Breast epithelium (tissue), 4 donors: ENCODE measurements at places on chromosomes 12 and 14. TPM values are rescaled to one million over a fixed set of nuclear protein-coding genes. Genes with fewer than 3 reads are reported as not detected.

DNA sequence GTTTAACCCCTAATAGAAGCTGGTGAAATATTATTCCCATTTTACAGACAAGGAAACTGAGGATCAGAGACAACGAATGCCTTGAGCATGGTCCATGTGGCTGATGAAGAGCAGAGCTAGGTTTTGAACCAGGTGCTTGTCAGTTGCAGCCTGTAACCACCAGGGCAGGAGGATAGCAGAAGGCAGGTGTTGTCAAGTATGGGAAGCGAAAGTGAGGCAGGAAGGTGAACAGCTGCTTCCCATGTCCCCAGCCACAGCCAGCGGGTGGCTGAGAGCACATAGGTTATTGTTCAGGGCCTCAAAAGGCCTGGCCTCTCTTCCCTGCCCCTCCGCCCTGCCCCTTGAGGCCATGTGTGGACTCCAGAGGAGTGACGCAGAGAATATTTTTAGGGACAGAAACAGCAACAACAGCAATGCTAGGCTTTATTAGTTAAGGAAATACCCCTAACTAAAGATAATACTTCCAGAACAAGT, 39.6 kb downstream of the IQSEC3 start:
- DNase-seq = no peak
- H3K4me3 ChIP-seq = no peak overlapping the region
- H3K27me3 ChIP-seq = no peaks in the 10 kb centered on the region
- peak overlapping the region; percentile 77 for H3K27ac ChIP-seq

The SCN8A gene
- total RNA-seq = 0.32 TPM

The LRFN5 gene
- 5.2 TPM for total RNA-seq

GRCh38 chr12:62210422-62210821, 49.8 kb upstream of the USP15 start:
- H3K27ac ChIP-seq = no peak overlapping the region
- no peaks in the 10 kb centered on the region for H3K36me3 ChIP-seq
- no peak for DNase-seq
- H3K4me3 ChIP-seq = no peak overlapping the region
- H3K27me3 ChIP-seq = no peaks in the 10 kb centered on the region
- H3K4me1 ChIP-seq = no peaks in the 10 kb centered on the region

The PITPNM2 gene
- 7.5 TPM for total RNA-seq

The LIN7A gene
- 13.1 TPM for total RNA-seq

GRCh38 chr14:95207475-95208233, 50.3 kb upstream of the DICER1 start:
- no peaks in the 10 kb centered on the region for H3K4me1 ChIP-seq
- H3K27ac ChIP-seq = no peak overlapping the region
- H3K4me3 ChIP-seq = no peak overlapping the region
- DNase-seq = no peak

GRCh38 chr12:97760601-97761000, 298.0 kb downstream of the RMST start:
- H3K36me3 ChIP-seq = no peaks in the 10 kb centered on the region
- no peak overlapping the region for H3K4me3 ChIP-seq
- H3K27me3 ChIP-seq = no peaks in the 10 kb centered on the region
- no peak for DNase-seq
- H3K4me1 ChIP-seq = peaks cover 6% of the 10 kb centered on the region
- no peak overlapping the region for H3K27ac ChIP-seq

The ACOT2 gene
- 45.8 TPM for total RNA-seq

- H3K4me1 ChIP-seq = no peaks in the 10 kb centered on the region
- H3K36me3 ChIP-seq = no peaks in the 10 kb centered on the region
- no peaks in the 10 kb centered on the region for H3K27me3 ChIP-seq
- no peak overlapping the region for H3K27ac ChIP-seq
Observed at GRCh38 chr14:43894534-43894933, 612.5 kb downstream of the FSCB start.

DNA sequence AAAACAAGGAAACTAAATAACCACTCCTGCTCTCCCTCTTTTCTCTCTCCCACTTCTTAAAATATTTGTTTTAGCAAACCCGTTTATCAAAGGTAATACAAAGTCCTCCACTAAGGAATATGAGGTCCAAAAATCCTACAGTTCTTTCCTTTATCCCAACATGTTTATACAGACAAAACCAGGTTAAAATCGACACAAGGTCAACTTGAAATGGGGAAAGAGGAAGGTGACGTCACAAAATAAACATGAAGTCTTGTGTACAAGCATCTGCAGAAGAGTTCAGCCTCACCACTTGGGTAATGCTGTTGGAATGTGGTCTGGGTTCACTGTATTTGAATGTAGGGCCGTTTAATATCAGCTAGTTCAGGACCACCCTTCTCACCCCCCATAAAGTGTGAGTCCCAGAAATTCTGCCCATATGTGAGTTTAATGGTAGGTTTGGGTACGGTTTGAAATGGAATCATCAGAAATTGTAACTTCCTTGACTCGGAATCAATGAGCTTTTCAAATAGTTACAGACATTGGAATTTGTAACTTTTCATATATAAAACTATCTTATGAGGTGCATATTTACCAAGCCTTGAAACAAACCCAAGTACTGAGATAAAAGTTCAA, 120.0 kb upstream of the SLC38A2 start:
- no peak for DNase-seq
- peak overlapping the region; percentile 65 for H3K27ac ChIP-seq
- no peaks in the 10 kb centered on the region for H3K27me3 ChIP-seq
- H3K4me1 ChIP-seq = no peaks in the 10 kb centered on the region
- H3K4me3 ChIP-seq = no peak overlapping the region

- no peaks in the 10 kb centered on the region for H3K4me1 ChIP-seq
- peak; percentile 70 for DNase-seq
- no peaks in the 10 kb centered on the region for H3K36me3 ChIP-seq
- peak overlapping the region; percentile 45 for H3K27ac ChIP-seq
- H3K27me3 ChIP-seq = no peaks in the 10 kb centered on the region
Observed at GRCh38 chr12:115383668-115384067, 699.7 kb upstream of the TBX3 start.

GRCh38 chr12:55142669-55143565, 16.7 kb downstream of the OR9K2 start:
- no peaks in the 10 kb centered on the region for H3K4me1 ChIP-seq
- no peak overlapping the region for H3K4me3 ChIP-seq
- no peaks in the 10 kb centered on the region for H3K36me3 ChIP-seq
- H3K27me3 ChIP-seq = no peaks in the 10 kb centered on the region
- DNase-seq = no peak

The DBX2 gene
- 0.32 TPM for total RNA-seq

- no peak overlapping the region for H3K4me3 ChIP-seq
- peak; percentile 86 for DNase-seq
- no peak overlapping the region for H3K27ac ChIP-seq
- H3K27me3 ChIP-seq = peaks cover 37% of the 10 kb centered on the region
Observed at GRCh38 chr14:105203057-105203531, 22.0 kb upstream of the NUDT14 start.

- peak overlapping the region; percentile 88 for H3K4me3 ChIP-seq
- no peaks in the 10 kb centered on the region for H3K36me3 ChIP-seq
- peak overlapping the region; percentile 89 for H3K27ac ChIP-seq
- peaks cover 8% of the 10 kb centered on the region for H3K4me1 ChIP-seq
Observed at GRCh38 chr12:50924439-50925341, 27.7 kb upstream of the HIGD1C start.

GRCh38 chr14:28867571-28867970, 101.0 kb downstream of the FOXG1 start:
- H3K4me1 ChIP-seq = no peaks in the 10 kb centered on the region
- no peak overlapping the region for H3K27ac ChIP-seq
- no peaks in the 10 kb centered on the region for H3K36me3 ChIP-seq
- DNase-seq = no peak
- no peak overlapping the region for H3K4me3 ChIP-seq
- no peaks in the 10 kb centered on the region for H3K27me3 ChIP-seq

DNA sequence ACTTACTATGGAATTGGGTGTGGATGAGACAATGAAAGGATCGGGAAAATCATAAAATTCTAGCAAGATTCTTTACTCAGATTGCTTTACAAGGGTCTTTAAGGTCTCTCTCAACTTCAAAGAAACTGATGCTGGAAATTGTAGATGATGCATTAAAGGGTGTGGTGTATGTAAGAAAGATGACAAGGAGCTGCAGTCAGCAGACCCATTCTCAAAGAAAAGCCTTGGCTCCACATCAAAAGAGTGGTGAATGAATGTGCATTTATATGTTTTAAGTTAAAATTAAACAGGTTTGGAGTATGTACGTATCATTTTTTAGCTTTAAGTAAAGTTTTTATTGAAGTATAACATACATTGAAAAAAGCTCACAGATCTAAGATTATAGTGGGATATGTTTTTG, 194.5 kb downstream of the C12orf75 start:
- peaks cover 3% of the 10 kb centered on the region for H3K4me1 ChIP-seq
- no peaks in the 10 kb centered on the region for H3K27me3 ChIP-seq
- H3K4me3 ChIP-seq = no peak overlapping the region
- H3K27ac ChIP-seq = no peak overlapping the region

DNA sequence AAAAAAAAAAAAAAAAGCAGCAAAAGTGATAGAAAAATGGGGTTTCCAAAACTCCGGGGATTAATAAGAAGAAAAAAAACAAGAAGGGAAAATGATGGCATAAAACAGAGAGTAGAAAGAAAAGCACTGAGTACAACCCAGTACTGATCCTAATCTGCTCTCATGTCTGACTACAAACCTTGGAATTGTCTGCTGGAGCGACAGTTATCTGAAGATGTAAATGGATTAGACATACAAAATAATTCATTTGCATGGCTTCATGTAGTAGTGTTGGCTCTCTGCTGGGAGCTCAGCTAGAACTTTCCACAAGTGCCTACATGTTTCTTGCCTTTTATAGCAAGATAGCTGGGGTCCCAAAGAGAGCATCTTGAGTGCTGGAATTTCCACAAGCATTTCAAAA, 34.2 kb downstream of the ZCRB1 start:
- no peak for DNase-seq
- no peaks in the 10 kb centered on the region for H3K27me3 ChIP-seq
- no peak overlapping the region for H3K27ac ChIP-seq
- no peak overlapping the region for H3K4me3 ChIP-seq
- H3K36me3 ChIP-seq = no peaks in the 10 kb centered on the region

- no peak overlapping the region for H3K4me3 ChIP-seq
- H3K36me3 ChIP-seq = no peaks in the 10 kb centered on the region
- H3K4me1 ChIP-seq = no peaks in the 10 kb centered on the region
- H3K27me3 ChIP-seq = no peaks in the 10 kb centered on the region
Observed at GRCh38 chr12:5506821-5507231, 74.9 kb downstream of the NTF3 start.

DNA sequence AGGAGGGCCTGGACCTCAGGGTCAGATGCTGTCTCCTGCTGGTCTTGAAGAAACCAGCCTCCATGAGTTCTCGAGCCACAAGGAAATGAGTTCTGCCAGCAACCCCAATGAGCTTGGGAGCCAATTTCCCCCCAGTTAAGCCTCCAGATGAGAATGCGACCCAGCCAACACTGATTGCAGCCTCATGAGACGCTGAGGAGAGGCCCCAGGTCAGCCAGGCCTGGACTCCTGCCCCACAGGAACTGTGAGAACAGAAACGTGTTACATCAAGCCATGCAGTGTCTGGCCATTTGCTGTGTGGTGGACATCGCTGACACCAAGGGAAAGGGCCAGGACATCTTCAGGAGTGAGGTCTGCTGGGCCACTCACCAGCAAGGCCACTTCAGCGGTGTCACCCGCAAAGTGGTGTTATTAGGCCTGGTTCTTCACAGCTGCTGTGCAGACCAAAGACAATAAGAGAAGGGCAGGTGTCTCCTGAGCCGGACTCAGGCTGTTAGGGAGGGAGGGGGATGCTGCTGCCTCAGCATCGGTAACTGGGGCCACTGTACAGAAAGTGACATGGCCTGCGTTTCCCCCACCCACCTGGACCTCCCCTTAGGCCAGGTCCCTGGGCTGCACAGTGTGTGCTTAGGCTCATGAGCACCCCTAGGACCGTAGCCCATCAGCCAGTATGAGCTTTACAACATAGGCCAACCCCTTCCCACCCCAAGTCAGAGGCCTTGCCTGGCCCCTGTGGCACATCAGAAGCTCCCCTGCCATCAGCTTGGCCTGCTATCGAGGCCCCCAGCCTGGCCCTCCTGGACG, 272.4 kb upstream of the RTL1 start:
- no peaks in the 10 kb centered on the region for H3K36me3 ChIP-seq
- no peak overlapping the region for H3K4me3 ChIP-seq
- no peaks in the 10 kb centered on the region for H3K27me3 ChIP-seq
- DNase-seq = no peak

DNA sequence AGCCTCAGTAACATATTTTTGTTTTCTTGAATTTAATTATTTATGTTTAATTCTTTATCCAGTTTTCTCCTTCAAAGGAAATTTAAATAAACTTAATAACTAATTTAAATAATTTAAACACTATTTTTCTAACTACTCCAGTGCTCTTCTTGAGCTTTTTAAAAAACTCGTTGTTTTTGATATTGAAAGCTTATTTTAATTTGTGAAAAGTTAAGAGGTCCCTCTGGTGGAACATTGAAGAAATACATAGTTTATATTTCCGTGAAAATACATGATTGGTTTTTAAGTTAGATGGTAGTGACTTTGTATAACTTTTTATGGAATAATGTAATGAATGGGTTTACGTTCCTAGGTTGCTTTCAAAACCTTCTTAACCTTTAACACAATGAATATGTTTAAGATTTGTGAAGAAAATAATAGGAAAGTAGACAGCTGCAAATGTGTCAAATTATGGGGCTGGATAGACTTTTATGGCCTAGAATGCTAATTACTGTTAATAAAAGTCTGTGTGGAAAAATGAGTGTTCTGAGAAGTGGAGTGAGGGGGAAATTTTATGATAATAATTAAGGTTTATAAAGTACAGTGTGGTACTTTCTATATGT, 45.9 kb upstream of the MSRB3 start:
- H3K36me3 ChIP-seq = no peaks in the 10 kb centered on the region
- no peak overlapping the region for H3K27ac ChIP-seq
- no peaks in the 10 kb centered on the region for H3K4me1 ChIP-seq
- no peak for DNase-seq
- H3K27me3 ChIP-seq = no peaks in the 10 kb centered on the region

- DNase-seq = no peak
- no peaks in the 10 kb centered on the region for H3K4me1 ChIP-seq
- peak overlapping the region; percentile 74 for H3K27ac ChIP-seq
- no peaks in the 10 kb centered on the region for H3K27me3 ChIP-seq
Observed at GRCh38 chr14:53011053-53011462, 60.2 kb upstream of the FERMT2 start.

The LMBR1L gene
- 37.6 TPM for total RNA-seq

The COCH gene
- total RNA-seq = 1.6 TPM

DNA sequence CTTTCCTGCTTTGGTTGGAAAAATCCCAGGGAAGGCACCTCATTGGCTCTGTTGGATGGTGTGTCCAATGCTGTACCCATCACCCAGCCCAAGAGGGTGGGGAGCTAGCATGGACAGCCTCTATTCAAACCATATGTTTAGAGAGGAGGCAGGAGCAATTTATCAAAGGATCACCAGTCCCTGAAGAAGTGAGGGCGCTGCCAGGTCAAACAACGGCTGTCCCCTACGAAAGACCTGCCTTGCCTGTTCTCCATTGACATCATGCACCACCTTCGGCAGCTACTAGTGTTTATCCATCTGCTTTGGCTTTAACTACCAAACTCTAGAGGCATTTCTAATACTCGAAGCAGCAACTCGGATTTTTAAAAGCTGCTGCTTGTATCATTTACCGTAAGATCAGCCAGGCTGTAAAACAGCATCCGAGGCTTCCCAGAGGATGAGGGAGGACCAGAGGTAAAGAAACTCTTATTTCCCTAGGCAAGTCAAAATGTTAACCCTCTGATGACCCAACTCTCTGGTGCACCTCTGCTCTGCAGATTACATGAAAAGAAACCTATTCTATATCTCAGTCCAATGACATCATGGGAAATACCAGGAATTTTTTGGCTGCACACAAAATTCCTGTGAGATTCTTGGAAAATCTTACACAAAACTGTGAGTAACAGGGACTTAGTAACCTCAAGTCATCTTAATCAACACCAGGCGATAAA, 720.9 kb upstream of the TBX3 start:
- no peaks in the 10 kb centered on the region for H3K27me3 ChIP-seq
- DNase-seq = peak; percentile 59
- H3K27ac ChIP-seq = no peak overlapping the region
- no peaks in the 10 kb centered on the region for H3K36me3 ChIP-seq

The ERBB3 gene
- 187 TPM for total RNA-seq
